ENCODE measurements at places on chromosomes 6 and 20.

DNA sequence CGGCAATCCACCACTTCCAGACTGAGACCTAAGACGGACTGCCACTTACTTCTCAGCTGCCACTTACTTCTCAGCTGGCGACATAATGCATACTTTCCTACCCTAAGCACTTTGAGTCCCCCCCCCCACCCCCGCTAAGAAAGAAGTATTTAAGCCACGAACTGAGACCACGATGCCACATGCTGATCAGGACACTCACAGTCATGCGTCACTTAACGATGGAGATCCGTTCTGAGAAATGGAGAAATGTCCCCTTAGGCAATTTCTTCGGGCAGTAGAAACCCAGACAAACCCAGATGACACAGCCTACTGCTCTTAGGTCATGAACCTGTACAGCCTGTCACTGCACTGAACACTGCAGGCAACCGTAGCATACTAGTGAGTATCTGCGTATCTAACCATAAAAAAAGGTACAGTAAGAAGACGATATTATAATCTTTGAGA is 690 bp downstream of the IFNGR1 start:
- peak; percentile 16 for DNase-seq

GRCh38 chr6:159104163-159104925 is 59.6 kb upstream of the TAGAP start:
- peak; percentile 41 for DNase-seq

- DNase-seq, result peak; percentile 45
Observed at GRCh38 chr6:44431118-44431725, 43.7 kb downstream of the CDC5L start.

GRCh38 chr6:124026694-124027093 is 223.0 kb downstream of the NKAIN2 start:
- DNase-seq, result no peak

DNA sequence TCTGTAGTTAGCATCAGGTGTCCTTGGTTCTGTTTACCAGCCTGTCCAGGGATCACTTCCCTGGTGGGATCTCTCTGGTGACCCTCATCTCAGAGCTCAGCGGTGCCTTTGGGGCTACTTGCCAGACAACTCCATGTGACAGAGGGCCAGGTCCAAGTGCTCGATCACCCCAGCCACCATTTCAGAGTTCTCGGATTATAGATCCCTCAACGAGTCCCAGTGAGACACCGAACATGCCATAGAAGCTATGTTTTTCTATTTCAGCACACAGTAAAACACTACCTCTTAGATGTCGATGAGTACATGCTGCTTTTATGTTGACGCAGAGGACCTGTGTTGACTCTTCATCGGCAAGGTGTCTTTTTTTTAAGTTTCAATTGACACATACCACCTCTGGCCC is 170.1 kb upstream of the AKAP12 start:
- DNase-seq, result no peak

DNA sequence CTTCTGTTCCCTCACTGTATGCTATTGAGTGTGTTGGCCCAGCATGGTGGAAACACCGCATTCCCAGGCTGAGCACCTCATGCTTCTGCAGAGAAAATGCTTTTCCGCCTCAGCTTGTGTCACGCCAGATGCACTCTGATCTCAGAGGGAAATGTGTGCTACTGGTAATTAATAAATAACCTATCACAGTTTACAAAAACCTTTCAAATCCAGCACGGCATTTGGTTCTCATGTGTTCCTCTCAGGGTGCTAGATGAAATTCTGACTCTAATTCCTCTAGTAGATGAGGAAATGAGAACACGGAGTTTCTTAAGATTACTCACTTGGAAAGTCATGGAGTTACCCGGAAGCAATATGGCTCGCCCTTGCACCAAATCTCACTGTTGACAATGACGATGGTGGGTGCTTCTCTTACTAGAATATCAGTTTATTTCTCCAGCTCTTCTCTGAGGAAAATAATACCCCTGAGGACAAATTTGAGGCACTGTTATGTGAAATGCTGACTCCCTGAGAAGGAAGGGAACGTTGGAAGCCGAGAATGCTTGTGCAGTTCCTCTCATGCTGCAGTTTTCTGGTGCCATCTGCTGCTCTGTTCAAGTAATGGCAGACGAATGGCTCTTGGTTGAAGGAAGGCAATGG is 116.6 kb downstream of the RNF144B start:
- DNase-seq, result peak; percentile 59

DNA sequence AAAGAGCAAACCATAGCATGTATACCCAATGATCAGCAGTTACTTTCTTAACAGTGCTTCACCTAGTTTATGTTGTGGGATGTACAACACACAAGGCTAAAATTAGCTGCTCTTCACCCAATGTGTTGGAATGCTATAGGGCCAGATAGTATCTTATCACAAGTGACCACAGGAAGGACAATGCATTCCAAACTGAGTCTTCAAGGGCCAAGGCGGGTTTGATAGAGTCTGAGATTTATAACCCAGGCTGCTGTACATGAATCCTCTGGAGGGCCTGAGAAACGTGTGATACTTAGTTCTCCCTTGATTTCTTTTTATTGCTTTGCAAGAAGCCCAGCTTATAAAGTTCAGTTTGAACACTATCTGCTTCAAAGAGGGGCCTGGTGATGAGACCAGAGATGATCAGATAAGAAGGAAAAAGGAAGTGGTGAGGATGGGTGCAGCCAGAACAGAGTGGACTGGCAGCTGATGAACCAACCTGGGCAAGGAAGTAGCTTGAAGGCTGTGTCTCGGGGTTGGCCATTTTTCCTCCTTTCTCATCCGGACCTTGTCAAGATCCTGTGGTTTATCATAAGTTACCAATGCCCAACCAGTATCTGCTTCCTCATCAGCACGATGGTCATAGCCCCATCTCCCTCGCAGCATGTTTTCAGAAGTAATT is 62.2 kb upstream of the BMP2 start:
- peak; percentile 51 for DNase-seq

DNA sequence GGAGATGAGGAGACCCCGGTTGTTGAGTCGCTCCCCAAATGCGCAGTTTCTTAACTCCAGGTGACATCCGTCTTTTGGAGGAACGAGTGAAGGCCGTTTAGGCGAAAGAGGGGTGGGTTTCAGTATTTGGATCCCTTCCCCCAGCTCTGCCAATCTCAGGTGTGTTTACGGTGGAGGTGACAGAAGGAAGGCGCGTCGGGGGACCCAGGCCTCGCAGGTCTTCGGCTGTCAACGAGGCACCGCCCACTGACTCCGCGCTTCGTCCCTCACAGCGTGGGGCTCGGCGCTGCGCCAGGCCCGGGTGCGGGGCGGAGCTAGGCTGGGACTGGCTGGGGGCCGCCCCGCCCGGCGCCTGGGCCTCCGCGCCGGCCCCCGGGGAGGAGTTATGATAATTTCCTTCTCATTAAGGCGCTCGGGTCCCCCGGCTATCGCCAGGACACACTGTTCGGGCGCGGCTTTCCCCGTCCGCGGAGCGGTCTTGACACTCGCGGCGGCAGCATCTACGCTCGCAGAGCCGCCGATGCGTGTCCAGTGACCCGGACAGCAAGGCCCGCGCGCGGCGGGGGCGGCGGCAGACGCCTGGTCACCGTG is at the start of gene TFAP2C:
Gene TFAP2C (plus strand): TSS at position 434 of the 591 bp plus-strand sequence. CDS start 239 bp downstream, outside the sequence.
- peak; percentile 61 for DNase-seq

DNA sequence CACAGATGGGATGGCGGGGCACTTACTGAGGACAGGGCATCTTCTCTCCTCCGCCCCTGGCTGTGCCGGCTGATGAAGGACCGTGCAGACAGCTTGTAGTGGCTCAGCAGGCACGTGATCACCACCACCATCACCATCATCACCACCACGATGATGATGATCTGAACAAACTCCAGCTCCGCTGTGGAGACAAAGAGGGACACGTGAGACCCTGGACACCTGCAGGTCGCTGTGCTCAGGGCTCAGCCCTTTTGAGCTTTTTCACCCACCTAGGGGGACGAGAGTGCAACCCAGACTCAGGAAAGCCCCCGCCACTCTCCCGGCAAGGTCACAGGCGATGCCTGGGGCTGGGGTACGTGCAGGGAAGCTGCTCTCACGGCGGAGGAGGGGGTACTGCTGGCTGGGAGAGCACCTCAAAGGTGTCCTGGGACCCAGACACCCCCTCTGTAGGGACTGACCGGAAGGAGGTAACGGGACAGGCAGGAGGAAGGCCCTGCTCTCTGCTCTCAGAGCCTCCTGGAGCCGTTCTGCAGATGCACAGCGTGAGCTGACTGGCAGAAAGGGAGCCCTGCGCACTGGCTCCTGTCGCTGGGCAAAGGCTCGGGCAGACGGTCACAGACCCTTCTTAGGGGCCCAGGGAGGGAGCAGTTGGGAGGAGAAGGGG is 39.4 kb upstream of the ZBP1 start:
- no peak for DNase-seq

Measured in A172 (cell line).